ENCODE measurements at places on chromosomes 2 and 18.

GRCh38 chr2:157053876-157054275 is 203.6 kb upstream of the GALNT5 start:
- DNase-seq, result no peak

DNA sequence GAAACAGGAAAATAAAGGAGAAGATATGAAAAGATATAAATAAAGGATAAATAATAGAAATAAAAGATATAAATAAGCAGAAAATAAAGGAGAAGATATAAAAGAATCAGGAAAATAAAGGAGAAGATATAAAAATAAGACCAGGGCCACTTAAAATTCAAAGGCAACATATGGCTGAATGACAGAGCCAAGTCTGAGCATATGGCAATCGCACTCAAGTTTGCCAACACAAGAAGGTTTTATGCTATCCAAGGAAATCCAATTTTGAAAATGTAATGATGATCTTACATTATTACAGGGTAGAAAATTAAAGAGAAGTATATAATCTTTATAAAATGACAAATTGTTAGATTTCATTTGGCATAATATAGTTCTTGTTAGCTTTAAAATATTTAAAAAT is 33.6 kb downstream of the USP40 start:
- no peak for DNase-seq

DNA sequence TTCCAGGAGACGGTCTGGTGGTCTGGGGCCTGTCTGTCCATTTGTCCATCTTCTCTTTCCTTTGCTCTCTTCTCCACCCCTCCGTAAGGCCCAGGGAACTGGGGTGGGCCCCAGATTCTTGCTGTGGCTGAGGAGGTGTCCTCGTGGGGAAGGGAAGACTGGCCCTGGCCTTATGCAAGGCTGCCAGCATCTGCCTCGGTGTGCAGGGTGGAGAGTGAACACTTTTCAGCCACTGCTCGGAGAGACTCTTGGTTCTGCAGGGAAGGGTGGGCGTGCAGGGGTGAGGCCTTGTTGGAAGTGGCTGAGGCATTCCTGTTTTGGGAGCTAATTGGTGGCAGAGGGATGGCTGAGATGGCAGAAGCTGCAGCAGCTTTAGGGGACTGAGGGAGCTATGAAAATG is 23.0 kb downstream of the EMX1 start:
- no peak for DNase-seq

- DNase-seq, result no peak
Observed at GRCh38 chr18:62396967-62397366, 71.9 kb downstream of the TNFRSF11A start.

GRCh38 chr2:6089474-6089873 is 397.3 kb downstream of the SOX11 start:
- no peak for DNase-seq

- DNase-seq, result no peak
Observed at GRCh38 chr2:121326628-121327027, 41.6 kb upstream of the TFCP2L1 start.

GRCh38 chr2:241309684-241310117 is 5.8 kb downstream of the HDLBP start:
- no peak for DNase-seq

Measured in cortex of kidney (tissue), 1 donor.